ENCODE measurements at places on chromosomes 16 and 17.

- no peak for DNase-seq
Observed at GRCh38 chr17:6700948-6701307, 12.2 kb downstream of the SLC13A5 start.

- DNase-seq, result no peak
Observed at GRCh38 chr17:31787857-31788570, 71.0 kb downstream of the COPRS start.

DNA sequence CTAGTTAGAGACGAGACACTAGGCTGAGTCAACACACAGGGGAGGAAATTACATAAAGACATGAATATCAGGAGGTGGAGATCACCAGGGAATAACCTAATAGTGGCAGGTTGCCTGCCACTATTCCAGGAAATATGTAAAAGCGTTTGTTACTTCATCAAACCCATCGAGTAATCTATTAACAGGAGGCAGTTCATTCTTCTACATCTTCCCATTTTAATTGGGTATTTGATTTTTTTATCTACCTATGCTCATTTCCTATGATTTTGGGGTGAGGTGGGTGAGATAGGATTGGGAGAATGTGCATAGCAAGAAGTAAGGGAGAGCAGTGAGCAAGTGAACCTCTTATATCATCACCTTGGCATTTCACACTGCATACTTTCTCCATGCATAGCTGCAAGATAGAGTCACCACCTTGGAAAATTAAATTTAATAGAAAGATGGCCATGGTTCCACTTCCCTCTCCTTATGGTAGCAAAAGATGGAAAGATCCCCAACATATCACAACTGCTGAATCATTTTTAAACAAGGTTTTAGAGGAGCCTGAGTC, 312.2 kb downstream of the TMEM114 start:
- no peak for DNase-seq

- DNase-seq, result no peak
Observed at GRCh38 chr17:17189559-17189958, 16.6 kb downstream of the PLD6 start.

DNA sequence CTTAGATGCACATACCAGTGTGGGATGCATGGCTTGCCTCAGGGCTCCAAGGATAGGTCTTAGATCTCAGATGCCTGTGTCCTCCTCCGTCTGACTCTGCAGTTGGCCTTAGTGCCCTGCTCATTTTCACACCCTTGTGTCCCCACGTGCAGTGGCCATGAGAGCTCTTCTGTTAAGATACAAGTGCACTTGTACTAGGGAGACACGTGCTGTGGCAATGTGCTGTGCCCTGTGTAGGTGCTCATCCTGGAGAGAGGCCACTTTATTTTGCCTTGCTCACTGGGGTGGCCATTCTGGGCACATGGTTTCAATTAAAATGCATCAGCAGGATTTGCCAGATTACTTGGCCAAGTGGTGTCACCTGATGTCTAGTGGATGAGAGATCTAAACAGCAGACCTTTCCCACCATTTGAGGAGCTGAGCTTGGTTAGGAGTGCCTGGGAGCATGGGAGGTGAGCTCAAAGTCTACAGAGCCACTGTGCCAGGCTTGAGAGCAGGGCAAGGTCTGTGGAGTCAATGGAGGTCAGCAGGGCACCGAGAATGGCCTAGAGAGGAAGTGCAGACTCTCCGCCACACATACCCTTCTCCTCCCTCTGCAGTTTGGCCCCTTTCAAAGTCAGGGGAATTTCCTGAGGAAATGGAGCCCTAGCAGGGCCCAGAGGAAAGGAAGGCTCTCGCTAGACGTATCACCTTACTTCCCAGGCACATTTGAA, 25.2 kb upstream of the SMPD3 start:
- no peak for DNase-seq

GRCh38 chr17:36761203-36761950, 160.0 kb downstream of the MRM1 start:
- no peak for DNase-seq

DNA sequence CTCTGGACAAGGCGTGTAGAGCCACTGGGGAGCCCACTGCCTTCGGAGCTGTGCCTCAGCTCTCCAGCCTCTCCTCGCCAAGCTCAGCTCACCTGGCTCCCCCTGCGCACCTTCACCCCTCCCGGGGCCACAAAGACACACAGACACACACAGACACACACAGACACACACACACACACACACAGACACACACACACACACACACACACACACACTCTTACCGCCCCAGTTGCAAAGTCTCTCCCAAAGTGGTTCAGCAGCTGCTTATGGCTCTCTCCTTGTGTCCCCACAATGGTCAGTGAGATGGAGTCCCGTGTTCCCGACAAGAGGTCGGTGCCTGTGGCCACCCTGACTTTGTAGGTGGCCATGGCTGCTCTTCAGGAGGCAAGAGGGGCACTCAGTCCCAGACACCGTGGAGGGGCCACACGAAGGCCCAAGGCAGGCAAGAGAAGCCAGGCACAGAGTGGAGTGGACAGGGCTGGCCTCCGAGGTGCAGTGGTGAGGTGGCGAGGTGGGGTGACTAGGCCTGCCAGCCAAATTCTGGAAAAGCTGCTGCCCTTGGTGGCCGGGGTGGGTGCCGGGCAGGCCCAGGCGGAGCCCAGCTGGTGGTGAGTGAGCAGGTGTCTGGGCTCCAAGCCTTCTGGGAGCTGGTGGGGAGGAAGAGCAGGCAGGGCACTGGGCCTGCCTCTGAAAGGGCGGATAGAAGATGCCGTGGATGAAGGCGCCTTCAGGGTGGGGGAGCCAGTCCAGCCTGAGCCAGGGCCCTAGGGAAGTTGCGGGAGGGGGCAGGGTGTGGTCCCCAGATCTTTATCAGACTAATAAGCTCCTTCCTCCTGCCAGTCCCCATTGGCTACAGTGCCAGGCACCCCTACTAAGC, at the start of gene ALOX12B:
Gene ALOX12B (minus strand): TSS at position 642 of the 877 bp plus-strand sequence. CDS start 274 bp downstream, at position 368.
- no peak for DNase-seq

- DNase-seq, result no peak
Observed at GRCh38 chr17:8946476-8946875, 19.0 kb downstream of the PIK3R5 start.

- DNase-seq, result no peak
Observed at GRCh38 chr16:1094124-1094479, 1.9 kb downstream of the C1QTNF8 start.

GRCh38 chr16:26120729-26121128, 429.0 kb downstream of the HS3ST4 start:
- DNase-seq, result no peak

DNA sequence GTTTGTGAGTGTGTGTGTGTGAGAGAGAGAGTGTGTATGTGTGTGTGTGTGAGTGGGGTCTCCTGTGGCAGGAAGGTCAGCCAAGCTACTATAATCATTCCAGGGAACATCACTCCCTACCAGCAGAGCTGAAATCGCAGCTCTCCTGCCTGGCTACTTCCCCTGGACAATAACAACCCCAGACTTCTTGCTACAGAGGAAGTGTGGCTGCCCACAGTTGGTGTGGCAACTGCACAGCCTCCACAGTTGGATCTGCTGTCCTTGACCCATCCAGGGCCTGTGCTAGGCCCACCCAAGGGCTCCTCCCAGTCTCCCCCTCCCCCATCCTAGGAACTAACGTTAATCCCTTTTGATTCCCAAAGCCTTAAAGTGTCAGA, 1.5 kb downstream of the SLC13A5 start:
- DNase-seq, result no peak
